ENCODE measurements at places on chromosomes 2 and 18.
A peak's percentile ranks its signal among the peaks of the same experiment; 100 is the strongest.

GRCh38 chr2:61771904-61772845, 81.7 kb downstream of the FAM161A start:
- DNase-seq = no peak

GRCh38 chr2:105294046-105294445, 35.5 kb downstream of the TGFBRAP1 start:
- DNase-seq = peak; percentile 22

DNA sequence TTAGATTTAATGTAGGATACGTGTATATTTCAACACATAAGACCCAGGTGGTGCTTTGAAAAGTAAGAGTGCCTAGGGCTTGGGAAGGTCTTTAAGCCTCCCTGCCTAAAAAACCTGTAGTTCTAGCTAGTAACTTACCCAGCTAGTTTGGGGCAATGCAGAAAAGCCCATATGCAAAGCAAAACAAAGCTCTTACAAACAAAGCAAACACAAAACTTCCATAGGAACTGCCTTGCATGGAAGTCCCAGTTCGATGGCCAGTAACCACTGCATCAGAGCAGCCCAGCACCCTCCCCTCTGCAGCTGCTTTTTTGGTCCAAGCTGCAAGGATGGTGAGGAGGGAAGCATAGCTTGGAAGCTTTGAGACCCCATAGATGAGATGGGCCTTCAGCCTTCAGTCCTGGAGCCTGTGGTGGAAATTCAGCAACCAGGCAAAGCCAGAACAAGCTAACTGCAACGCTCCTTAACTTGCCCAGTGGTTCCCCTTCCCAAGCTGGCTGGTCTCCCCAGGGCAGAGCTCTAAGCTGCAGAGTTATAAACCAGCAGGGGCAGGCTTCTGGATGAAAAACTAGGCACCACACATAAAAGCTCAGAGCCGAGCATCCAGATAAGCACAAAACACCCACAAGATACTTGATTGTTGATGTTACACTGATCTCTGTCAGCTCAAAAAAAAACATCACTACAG, 16.2 kb downstream of the C2orf76 start:
- DNase-seq = peak; percentile 10

DNA sequence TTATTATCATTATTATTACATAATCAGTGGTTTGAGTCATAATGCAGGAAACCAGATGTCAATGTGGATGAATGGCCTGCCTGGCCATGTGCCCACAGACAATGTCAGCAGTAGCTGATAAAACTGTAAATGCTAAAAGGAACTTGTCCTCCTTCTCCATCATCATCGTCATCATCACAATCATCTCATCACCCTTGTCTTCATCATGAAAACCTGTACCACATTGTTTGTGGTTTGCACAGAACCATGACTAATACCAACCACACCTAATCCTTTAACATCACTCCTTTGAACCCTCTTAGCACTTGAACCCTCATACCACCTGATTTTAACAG, 96.0 kb downstream of the HNMT start:
- DNase-seq = no peak

GRCh38 chr2:166614503-166614902, 120.5 kb upstream of the SCN7A start:
- no peak for DNase-seq

DNA sequence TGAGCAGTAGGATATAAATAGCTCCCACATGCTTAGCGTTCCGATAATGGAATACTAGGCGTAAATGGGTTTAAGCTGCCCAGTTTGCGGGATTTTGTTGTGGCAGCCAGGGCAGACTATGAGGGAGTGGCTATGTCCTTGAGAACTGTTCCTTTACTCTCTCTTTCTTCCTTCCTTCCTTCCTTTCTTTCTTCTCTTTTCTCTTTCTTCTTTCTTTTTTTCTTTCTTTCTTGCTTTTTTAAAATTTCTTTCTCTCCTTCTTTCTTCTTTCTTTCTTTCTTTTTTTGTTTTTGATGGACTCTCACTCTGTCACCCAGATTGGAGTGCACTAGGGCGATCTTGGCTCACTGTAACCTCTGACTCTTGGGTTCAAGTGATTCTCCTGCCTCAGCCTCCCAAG, 9.1 kb upstream of the PRELID3A start:
- DNase-seq = no peak

All from eye (tissue), 1 donor.